Right kidney (tissue), 9 donors: ENCODE measurements at places on chromosomes 4 and X.
A peak's percentile ranks its signal among the peaks of the same experiment; 100 is the strongest.

DNA sequence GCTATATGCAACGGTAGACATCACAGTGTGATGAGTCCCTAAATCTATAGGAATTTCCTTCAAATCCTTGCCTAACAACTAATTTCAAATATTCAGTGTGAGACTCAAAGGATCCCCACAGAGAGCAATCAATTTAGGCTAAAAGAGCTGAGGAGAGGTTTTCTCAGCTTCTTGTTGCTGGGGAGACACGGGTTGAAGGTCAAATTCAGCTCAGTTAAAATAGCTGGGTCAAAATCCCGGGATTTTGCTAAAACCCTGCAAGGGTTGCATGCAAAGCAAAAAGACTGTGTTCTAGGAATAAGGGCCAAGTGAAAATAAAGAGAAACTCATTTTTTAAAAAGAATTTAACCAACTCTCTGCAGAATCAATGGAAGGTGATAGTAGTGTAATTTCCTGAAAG, 1073.4 kb downstream of the NLGN4X start:
- DNase-seq: no peak

GRCh38 chr4:36206012-36206411, 38.3 kb downstream of the ARAP2 start:
- no peak for DNase-seq

DNA sequence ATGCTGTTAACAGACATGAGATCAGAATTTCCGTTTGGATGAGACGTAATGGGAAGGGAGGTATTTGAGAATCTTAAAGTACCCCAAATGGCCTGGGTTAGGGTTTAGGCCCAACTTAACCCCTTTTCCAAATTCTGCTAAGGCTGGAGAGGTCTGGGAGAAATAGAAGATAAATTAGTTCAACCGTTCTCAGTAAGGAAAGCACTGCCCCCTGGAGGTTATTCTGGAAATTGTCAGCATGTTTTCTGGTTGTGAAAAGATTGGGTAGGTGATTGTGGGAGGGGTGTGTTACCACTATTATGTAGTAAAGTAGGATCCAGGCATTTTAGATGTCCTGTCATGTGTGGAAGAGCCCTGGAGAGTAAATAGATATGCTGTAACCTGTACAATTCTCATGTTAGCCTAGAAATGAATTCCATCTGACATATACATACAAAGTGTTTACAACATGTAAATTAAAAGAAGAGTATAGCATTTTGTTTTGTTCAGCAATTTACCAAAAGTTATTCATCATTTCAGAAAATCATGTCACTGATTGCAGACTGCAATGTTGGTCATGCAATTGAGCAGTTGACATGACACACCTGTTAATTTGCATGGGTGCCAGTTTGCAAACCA, 26.8 kb upstream of the GRXCR1 start:
- peak; percentile 30 for DNase-seq

DNA sequence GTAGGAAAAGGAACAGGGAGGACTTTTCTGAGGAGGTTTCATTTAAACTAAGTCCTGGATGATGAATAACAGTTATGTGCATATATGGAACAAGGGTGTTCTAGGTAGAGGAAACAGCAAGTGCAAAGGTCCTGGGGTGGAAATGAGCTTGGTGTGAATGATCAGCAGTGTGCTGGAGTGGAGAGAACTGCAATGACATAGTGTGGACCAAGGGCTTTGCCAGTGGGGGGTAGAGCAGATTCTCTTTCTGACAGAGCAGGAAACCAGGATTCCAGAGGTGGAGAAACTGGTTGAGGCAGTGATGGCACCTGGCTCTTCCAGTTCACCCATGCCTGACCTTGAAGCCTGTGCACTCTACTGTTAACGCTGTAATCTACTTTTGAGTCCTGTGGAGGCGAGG, 1.7 kb downstream of the PPP1R3F start:
- no peak for DNase-seq

DNA sequence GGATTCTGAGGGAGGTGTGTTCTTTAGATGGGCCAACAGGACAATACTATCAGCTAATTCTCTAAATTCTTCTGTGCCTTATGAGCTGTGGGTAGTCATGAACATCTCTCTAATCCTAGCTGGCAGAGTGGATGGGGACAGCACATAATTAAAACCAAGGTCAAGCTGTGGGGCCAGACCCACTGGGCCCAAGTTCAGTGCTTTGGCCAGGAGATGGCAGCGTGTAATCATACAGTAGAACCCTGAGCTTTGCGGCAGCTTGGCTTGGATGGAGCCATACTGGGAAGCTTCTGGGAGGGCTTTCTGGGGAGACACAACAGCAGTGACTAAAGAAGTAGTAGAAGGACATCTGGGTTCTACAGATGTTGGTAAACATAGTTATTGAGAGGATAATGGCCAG, 140.3 kb upstream of the CXCL13 start:
- no peak for DNase-seq

- no peak for DNase-seq
Observed at GRCh38 chr4:23015821-23016220, 323.1 kb downstream of the GBA3 start.

DNA sequence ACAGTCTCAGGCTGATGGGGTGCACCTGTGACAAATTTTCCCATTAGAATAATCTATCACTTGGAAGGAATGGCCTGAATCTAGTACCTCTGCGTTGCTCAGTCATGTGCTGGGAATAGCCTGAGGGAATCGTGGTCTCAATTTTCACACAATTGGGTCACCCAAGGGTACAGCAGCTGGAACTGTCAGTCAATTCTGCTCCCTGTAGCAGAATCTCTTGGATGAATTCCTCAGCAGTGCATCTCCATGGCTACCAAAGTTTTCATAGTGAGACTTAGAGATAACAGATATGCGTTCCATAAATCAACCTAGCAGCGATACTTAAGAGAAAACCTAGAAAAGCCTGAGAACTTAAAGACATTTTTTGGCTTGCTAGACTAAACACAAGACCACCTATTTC, 288.7 kb upstream of the CTSO start:
- DNase-seq: no peak

GRCh38 chr4:147003956-147004809, 58.5 kb upstream of the TTC29 start:
- no peak for DNase-seq

DNA sequence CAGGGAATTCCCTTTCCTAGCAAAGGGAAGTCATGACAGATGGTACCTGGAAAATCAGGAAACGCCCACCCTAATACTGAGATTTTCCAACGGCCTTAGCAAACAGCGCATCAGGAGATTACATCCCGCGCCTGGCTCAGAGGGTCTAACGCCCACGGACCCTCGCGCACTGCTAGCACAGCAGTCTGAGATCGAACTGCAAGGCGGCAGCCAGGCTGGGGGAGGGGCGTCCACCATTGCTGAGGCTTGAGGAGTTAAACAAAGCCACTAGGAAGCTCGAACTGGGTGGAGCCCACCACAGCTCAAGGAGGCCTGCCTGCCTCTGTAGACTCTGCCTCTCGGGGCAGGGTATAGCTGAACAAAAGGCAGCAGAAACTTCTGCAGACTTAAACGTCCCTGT, 507.7 kb downstream of the ZIC3 start:
- DNase-seq: no peak

DNA sequence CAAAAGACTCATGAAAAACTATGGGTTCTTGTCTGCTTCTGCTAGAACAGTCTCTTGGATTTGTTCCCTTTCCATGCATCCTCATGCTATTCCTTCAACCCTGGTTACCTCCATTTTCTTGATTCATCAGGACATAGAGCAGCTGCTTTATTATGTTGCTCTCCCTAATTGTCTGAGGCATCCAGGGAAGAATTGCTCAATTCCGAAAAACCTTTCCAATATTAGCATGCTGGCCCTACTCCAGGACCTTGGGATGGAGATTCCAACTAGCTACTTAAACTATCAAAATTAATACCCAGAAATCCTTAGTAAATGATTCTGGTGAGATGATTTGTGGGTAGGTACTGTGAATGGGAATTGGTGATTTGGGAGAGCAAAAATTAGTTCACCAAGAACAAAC, 56.6 kb upstream of the FAM47B start:
- DNase-seq: no peak

DNA sequence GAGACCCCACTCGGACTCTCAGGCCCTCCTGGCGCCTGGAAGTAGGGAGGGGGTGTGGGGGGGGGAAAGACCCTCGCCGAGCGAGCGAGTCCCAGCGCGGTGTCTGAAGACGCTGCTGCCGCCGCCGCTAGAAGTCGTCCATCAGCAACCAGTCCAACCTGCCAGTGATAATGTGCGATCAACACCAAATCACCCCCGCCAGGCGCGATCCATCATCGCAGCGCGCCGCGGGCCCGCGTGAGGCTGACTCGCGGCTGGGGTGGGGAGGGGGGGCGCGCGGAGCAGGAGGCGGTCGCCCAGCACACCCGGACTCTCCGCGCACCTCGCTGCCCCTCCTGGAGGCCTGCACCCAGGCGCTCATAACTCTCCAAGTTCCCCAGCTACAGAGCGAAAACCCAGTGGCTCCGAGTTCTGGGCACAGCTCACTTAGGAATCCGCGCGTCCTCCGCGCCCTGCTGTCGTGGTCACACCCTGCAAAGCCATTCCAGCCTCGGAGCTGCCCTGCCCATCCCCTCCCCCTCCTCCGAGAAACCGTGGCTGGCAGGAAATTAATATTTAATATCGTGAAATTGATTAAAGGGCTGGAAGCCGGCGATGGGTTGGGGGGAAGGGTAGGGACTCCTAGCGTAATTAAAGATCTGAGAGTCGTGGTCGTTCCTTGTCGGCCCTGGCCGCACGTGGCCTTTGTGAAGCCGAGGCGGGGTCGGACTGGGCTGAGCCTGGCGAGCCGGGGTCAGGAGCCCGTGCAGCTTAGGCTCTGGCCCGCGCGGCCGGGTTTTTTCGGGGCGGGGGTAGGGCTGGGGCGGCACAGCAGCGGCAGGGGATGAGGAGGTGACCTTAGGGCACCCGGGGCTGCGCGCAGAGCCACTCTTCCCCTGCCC, 58.1 kb upstream of the BCOR start:
- peak; percentile 77 for DNase-seq

DNA sequence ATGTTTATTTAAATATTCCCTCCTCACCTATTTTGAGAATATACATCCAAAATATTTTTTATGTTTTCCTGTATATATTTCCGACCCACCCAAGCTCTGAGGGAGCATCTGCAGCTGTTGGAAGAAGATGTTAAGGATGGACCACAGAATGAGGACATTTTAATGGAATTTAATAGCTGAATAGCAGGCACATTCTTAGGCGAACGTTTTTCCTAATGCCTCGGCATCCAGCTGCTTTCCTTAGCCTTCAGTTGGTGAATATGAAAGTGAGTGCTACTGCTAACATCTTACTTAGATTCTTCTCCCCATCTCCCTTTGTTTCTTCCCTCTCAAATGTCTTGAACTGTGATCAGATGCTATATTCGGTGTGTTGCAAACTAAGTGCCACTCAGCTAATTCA, 158.0 kb upstream of the CTSO start:
- DNase-seq: no peak

- no peak for DNase-seq
Observed at GRCh38 chrX:119635799-119636198, 29.6 kb upstream of the NKRF start.

GRCh38 chr4:104022831-104023230, 303.0 kb upstream of the TACR3 start:
- no peak for DNase-seq

GRCh38 chrX:125203737-125204578, 115.7 kb upstream of the TEX13C start:
- DNase-seq: peak; percentile 67

DNA sequence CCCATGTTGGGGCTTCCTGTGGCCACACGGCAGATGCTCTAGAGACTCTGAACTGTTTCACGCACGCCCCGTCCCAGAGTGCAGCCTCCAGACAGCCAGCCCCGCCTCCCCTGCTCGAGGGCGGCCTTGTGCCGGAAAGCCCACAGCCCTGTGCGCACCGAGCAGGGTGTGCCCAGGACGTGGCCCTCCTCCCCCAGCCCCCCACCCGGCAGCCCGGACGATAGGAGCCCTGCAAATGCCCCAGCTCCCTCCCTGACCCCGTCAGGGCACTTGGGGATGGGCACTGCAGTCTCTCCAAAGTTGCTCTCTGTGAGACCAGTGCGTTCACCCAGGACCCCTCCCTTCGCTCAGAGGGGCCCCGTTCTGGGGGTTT, 37.3 kb downstream of the ADRA2C start:
- DNase-seq: no peak
